ENCODE measurements at places on chromosomes 12 and 14. TPM values are rescaled to one million over a fixed set of nuclear protein-coding genes. Genes with fewer than 3 reads are reported as not detected.

Gene ANKRD33
- total RNA-seq = not detected

Gene EML5
- 0.58 TPM for total RNA-seq

GRCh38 chr12:98244136-98244535 is 271.3 kb upstream of the TMPO start:
- no peak for DNase-seq

GRCh38 chr12:105357162-105357691 is 26.7 kb downstream of the C12orf75 start:
- no peak for DNase-seq

DNA sequence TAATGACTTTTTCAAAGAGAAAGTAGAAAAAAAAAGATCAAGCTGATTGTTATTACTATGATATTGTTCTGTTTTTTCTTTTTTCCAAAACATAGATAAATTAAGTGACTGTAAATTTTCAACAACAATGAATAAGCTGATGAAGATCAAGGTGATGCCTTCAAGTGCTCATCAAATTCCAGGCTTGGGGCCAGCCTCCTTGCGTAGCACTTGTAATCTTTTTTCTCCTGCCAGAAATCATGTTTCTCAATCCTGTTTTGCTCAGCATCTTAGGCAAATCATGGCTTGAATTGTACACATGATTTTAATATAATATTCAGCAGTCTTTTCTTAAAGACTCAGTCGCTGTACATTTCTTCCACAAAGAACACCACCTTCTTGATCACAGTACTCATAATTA is 333.2 kb downstream of the NPAS3 start:
- DNase-seq = no peak

Gene CLMN
- total RNA-seq = 3.7 TPM

DNA sequence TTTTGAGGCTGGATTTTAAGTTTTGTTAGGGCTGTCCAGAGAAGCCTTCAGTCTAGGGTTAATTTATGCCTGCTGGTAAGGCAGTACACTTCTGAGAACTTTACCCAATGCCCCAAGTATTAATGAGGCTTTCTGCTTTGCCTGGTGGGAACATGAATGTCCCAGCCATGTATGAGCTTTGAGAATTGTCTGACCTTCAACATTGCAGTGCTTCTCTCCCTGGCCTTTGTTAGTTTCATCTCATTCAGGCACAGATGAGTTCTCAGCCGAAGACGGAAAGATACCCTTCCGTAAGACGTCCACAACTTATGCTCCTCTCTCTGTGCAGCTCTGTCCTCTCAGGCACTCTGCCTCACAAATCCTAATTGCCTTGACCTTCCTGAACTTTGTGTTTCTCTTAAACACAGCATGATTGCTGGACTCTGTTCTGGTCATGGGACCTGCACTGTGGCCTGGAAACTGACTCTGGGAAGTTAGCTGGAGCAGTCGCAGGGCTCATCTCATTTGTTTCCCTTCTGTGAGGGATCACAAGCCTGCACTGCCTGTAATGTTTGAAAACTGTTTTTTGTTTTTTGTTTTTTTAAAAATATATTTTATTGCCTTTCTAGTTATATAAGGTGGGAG is 15.7 kb downstream of the CHPT1 start:
- no peak for DNase-seq

DNA sequence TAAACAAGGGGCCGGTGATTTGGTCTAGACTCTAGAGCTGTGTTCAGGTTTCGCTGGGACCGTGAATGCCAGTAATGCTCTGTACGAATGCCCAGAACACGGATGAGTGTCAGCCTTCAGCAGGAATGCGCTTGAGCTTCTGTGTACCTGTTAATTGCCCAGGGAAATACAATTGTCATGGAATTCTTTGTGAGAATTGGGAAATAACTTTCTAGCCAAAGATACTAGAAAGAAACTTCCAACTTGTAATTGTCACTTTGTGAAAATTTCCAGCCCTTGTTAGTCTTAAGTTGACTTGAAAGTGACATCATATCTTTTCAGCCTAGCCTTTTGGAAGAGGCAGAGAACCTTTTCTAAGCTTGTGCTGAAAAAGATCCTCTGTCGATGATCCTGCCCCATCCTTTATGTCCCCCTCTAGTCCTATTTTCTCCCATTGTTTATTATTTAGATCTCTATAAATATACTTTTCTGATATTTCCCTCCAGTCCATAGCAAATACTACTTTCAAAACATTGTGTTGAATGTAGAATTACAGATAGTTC is 2.7 kb downstream of the CHST11 start:
- no peak for DNase-seq

DNA sequence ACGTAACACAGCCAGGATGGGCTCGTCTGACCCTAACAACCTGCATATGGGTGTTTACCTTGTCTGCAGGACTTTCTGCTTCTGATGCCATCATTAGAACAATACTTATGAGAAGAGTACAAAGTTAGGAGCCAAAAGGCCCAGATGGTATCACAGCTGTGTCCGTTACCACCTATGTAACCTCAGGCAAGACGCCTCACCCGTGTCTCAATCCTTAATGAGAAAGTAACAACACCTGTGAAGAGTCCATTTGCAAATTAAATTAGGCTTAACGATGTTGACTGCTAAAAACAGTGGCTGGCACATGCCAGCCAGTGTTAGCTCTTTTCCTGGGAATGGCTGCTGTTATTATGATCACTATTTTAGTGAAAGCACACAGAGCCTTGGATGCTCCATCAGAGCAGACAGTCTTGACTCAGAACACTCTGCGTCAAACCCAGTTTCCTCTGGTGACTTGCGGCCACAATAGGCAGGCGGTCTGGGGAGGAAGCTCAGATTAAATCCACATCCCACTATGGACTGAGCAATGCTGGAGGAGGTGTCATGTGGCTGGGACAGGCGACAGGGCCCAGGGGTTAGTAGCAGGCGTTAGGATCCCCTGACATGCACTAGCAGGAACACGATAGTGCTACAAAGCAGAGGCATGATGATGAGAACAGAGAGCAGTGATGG is 125.3 kb downstream of the SLC15A4 start:
- DNase-seq = no peak

DNA sequence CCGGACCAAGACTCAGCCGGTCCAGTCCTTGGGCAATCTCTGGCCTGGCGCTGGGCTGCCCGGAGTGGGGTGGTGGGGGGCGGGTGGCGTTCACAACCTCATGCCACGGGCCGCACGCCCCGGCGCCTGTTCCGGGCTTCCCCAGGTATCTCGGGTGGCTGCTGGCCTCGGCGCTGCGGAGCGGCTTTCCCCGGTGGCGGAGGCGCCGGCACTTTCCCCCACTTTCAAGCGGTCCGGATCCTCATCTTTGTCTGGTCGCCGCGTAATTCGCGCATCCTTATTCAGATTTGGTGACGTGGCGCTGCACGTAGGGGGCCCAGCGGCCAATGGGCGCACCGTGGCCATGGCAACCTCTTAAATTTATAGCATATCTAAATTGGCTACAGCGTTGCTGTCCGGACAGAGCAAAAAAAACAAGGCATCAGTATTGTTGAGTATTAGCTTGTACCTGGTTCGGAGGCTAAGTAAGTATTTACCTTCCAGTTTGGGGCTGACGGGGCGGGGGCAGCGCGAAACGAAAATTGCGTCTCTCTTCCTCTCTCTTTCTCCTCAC is at the start of gene LHX5:
TSS of gene LHX5 (minus strand) at position 253 of the 553 bp plus-strand sequence. CDS start 373 bp downstream, outside the sequence.
- no peak for DNase-seq

GRCh38 chr12:66247741-66248140 is 54.6 kb upstream of the HELB start:
- DNase-seq = no peak

DNA sequence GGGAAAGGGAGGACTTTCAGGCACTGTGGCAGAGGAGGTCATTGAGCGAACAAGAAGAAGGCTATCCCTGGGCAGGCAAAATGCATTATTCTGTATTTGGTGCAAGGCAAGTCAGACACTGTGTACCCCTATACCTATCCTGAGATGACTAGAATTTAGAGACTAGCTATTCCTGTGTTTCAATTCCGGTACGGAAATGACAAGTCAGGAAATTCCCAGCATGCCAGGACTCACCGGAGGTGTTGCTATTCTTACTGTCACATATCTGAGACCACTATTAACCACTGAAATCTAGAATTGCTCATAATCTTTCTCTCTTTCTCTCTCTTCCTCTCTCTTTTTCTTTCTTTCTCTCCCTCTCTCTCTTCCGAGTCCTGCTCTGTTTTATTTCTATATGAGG is 297.1 kb downstream of the PDZRN4 start:
- DNase-seq = no peak

Measured in H4 (cell line).